ENCODE measurements at places on chromosomes 1 and 21. TPM values are rescaled to one million over a fixed set of nuclear protein-coding genes. Genes with fewer than 3 reads are reported as not detected.

MX1 gene
- 297 TPM for total RNA-seq

TRABD2B gene
- total RNA-seq, result 0.25 TPM

SLC39A1 gene
- 101 TPM for total RNA-seq

CD247 gene
- not detected for total RNA-seq

SAMD11 gene
- total RNA-seq, result not detected

All from foreskin keratinocyte (primary cell).